ENCODE measurements at places on chromosomes 4 and X. TPM values are rescaled to one million over a fixed set of nuclear protein-coding genes. Genes with fewer than 3 reads are reported as not detected.
A peak's percentile ranks its signal among the peaks of the same experiment; 100 is the strongest.

DNA sequence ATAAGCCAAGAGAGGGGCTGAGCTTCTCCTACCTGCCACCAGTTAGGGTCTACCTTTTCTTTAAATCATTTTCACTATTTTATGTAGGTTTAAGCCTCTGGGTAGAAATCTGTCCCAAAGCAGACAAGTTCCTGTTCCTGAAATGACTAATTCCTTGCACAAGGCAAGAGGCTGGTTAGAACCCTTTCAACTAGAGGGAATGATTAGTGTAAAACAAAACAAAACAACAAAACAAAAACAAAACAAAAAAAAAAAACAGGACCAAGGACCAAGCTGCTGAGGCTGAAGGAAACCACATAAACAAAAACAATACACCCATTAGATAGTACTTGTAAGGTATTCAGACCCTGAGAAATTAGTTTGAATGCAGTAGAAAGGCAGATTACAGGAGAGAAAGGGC is 62.7 kb downstream of the MAML3 start:
- DNase-seq = peak; percentile 49

DNA sequence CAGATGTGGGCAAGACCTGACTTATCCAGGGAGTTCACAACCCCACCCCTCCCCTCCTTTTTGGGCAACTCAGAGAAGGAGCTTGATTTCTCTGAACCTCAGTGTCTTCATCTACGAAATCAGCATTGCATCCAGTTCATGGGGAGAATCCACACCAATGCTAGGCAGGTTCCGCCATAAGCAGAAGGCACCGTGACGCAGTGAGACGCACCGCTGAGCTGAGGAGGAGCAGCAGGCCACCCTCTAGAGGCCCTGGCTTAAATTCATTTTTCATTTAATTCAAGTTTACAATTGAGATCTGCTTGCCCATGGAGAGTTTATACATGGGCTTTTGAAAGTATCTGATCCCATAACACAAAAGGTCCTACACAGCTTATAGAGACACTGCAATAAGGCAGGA is 55.7 kb downstream of the CPZ start:
- no peak for DNase-seq

GRCh38 chr4:1232661-1233621 is 16.0 kb downstream of the CTBP1 start:
- DNase-seq = peak; percentile 97

DNA sequence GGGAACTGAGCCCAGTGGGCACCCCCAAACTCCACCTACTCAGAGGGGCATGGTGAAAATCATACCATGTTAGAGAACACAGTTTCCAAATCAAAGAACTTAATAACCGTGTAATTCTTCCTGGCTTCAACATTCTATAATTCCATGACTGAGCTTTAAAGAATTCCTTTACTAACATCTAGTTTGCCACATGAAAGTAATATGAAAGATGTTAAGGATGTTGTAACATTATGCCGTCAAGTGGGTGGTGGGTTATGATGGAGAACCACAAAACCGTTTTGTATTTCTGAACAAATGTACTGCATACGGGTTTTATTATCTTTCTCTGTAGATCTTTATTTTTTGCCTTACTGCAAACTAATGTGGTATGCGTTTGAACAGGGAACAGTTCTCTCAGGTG is 549.0 kb upstream of the MAGEB2 start:
- DNase-seq = no peak

- no peak for DNase-seq
Observed at GRCh38 chr4:25843340-25844097, 19.3 kb downstream of the SEL1L3 start.

GRCh38 chr4:140300271-140300970 is 73.0 kb upstream of the SCOC start:
- peak; percentile 57 for DNase-seq

GRCh38 chr4:94127707-94128328 is 79.8 kb upstream of the SMARCAD1 start:
- peak; percentile 54 for DNase-seq

DNA sequence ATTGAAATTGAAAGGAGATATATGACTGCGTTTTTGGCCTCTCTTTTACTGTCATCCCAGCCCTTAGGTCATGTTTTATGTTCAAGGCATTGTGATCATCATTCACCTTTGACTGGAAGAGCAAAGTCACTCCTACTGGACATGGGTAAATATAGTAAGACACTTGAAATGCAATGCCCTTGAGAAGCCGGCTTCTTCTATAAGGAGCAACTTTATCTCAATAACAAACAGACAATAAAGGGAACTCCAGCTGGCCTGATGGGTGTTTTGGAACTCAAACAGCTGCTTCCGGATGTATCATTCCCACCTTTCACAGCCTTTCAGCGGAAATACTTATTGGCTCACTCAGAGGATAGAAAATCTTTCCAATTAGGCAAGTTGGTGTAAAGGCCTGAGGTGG is 65.1 kb upstream of the C4orf54 start:
- DNase-seq = peak; percentile 14

The MFAP3L gene
- total RNA-seq = 29.8 TPM

- no peak for DNase-seq
Observed at GRCh38 chr4:169259271-169259670, 11.5 kb downstream of the SH3RF1 start.

DNA sequence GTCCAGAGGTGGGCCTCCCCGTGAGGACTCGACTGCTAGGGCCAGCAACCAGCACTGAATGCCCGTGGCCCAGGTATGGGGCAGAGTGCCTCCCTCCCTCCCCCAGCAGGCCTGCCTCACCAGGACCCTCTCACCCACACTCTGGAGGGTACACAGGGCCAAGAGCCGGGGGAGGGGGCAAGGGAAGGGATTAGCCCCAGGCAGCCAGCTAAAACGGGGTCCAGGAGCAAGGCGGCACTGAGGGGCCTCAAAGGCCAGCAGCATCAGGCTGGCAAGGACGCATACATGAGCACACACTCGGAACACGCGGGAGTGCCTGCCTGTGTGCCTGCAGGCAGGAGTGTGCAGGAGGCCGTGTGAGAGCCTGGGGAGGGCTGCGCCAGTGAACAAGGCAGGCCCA is 18.3 kb upstream of the DUSP9 start:
- DNase-seq = no peak

The CTAG1B gene
- not detected for total RNA-seq

DNA sequence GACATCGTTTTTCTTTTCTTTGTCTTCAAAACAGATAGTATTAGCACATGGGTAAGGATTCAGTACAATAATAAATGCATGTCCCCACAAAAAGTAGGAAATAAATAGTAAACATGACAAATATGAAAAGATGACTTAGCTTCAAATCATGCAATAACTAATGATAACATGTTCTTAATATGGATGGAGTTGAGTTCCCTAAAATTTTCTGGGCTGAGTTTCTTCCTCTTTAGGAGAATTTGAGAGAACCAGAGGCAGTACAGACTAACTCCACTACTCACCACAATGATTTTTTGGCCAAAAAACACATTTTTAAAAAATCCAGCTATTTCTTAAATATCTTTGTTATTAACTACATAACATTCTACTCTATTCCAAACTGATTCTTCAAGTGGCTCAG is 432.3 kb upstream of the HS3ST1 start:
- DNase-seq = no peak

The MAGEH1 gene
- 15.9 TPM for total RNA-seq

The SPANXA1 gene
- not detected for total RNA-seq

The IL2RG gene
- not detected for total RNA-seq

DNA sequence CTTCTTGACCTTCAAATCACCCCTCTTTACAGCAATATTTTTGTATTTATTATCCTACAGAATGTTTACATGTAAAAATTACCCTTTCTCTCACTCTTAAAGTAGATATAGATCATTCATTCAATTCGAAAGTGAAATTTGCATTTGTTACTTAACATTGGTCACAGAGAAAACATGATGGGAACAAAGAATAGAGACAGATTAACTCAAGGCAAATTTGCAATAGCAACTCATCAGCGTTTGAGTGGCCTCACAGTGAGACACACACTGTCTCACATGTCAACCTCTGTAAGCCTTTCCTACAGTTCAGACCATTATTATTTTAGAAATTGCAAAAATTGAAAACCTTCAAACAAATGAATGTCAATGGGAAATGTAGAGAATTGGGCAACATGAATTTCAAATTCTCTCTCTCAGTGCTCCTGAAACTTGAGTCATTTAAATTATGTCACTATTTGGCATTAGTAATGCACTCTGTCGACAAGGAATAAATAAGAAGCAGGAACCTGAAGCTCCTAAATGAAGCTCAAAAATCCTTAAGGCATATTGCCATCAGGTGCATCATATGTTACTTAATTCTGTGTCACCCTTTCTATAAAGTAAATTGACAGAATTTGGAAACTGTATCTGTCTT is 148.3 kb upstream of the ANXA10 start:
- no peak for DNase-seq

The PPEF2 gene
- total RNA-seq = not detected

The RPA4 gene
- total RNA-seq = 1.7 TPM

The NXF2 gene
- not detected for total RNA-seq

The RPS6KA3 gene
- 182 TPM for total RNA-seq

The NDNF gene
- total RNA-seq = 6.7 TPM

The ARHGEF6 gene
- 16.5 TPM for total RNA-seq

The KCND1 gene
- 0.79 TPM for total RNA-seq

DNA sequence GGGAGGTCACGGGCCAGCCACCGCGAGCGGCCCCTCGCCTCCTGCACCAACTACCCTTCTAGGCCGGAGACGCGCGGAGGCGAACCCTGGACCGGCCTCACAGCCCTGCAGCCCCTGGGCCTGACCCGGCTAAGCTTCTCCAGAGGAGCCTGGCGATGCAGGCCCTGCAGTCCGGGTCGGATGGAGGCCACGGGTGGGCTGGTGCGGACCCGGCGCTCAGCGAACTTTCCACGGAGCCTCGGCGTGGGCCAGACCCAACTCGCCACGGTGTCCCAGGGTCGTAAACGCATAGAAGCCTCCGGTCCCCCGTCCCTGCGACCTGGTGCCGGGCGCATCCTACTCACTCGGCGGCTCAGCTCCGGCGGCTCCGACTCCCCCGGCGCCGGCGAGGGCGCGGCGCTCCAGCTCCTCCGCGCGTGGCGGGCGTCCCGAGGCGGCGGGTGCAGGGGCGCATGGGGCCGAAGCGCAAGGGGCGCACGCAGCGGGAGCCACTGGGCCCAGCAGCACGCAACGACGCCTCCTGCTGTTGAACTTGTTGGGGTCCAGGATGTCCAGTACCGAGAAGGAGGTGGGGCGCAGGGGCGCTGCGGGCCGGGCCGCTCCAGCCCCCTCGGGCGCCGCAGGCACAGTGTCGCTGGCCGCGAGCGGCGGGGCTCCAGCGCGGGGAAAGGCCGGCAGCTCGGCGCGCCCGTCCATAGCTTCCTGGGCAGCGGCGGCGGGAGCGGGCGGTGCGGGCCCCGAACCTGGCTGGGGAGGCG is 427 bp downstream of the NKX1-1 start:
- no peak for DNase-seq

- DNase-seq = no peak
Observed at GRCh38 chr4:1588306-1588705, 95.8 kb downstream of the FAM53A start.

DNA sequence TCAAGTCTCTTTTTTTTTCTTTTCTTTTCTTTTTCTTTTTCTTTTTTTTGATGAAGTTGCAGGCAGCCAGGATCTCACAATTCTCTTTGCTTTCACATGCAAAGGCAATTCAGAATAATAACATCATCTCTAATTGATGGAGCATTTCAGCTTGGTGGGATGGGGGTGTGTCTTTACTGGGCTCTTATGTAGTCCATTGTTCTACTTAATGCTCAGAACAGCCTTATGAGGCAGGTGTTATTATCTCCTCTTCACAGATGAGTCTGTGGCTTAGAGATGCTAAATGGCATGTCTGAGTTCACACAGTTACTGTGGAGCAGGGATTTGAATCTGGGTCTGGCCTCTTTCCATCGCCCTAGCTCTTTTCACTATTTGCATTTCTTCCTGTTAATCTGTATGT is 70.2 kb downstream of the TRPC5 start:
- DNase-seq = no peak

- DNase-seq = peak; percentile 92
Observed at GRCh38 chr4:76198411-76199237, 15.0 kb downstream of the SCARB2 start.

GRCh38 chr4:127143460-127144195 is 489.1 kb upstream of the INTU start:
- DNase-seq = no peak

DNA sequence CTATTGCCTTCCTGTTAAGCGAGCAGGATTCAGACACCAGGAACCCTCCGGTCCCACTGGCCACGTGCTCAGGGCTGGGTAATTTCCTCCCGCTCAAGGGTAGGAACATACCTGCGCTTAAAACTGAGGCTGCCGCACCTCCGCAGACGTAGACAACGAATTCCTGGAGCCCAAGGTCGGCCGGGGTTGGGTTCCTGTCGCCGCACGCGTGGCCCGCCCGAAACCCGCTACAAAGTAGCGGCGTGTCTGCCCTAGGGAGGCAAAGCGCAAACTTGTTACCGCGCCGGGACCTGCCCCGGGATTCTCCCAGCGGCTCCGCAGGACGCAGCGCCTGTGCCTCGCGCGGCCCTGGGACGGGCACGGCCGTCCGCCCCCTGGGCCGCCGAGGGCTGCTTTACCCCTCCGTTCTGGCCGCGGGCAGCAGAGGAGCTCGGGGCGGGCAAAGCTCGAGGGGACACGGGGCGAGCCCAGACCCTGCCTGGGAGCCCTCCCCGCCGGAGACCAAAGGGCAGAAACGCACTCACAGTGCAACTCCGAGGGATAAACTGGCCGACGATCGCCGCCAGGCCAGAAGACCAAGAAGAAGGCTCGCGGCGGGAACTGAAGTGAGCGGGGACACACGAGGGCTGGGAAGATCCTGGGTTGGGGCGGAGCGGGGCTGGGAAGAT is at the start of gene ERVMER34-1:
Gene ERVMER34-1 (minus strand): TSS at position 607 of the 668 bp plus-strand sequence. CDS start 5,905 bp downstream, outside the sequence.
- DNase-seq = peak; percentile 35

DNA sequence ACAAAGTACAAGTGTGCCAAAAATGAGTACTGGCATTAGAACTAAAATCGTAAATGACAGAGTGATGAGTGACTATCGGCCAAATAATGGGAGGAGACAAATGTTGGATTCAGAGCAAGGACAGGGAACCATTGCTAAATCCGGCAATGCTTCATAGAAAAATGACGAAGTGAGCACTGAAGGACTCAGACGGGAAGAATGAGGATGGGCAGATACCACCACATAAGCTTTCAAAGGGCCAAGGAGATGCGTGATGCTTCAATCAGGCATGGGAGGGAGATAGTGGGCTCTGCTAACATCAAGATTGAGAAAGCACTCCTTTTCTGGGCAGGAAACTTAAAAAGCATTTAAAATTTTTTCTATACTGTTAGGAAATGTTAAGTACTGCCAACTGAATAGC is 21.6 kb downstream of the RBBP7 start:
- DNase-seq = no peak

GRCh38 chrX:150508451-150509367 is 59.7 kb upstream of the MTM1 start:
- peak; percentile 72 for DNase-seq

The EMCN gene
- 127 TPM for total RNA-seq

The CFI gene
- total RNA-seq = 94.8 TPM

GRCh38 chr4:111960241-111960667 is 185.0 kb upstream of the FAM241A start:
- peak; percentile 49 for DNase-seq

DNA sequence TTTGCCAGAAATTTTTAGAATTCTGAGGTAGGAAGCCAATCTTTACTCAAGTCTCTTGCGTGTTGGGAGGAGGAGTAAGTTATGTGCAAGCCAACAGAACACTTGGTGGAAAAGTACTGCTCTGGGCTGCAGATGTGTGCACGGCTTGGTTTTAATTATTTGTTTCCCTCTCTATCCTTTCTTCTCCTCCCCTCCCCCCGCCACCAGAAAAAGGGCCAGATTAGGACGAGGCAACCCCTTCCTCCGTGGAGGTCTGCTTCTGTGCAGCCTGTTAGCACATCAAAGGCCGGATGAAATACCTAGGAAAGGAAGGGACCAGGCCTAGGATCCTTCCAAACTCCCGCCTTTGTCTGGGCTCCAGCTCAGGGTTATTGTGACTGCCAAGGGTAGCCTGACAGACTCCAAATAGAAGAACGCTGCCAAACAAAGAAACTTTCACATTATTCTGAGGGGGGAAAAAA is 1.0 kb upstream of the PGRMC1 start:
- DNase-seq = no peak

Data from dermis blood vessel endothelial cell (primary cell).